ENCODE measurements at places on chromosomes 3 and 15.

DNA sequence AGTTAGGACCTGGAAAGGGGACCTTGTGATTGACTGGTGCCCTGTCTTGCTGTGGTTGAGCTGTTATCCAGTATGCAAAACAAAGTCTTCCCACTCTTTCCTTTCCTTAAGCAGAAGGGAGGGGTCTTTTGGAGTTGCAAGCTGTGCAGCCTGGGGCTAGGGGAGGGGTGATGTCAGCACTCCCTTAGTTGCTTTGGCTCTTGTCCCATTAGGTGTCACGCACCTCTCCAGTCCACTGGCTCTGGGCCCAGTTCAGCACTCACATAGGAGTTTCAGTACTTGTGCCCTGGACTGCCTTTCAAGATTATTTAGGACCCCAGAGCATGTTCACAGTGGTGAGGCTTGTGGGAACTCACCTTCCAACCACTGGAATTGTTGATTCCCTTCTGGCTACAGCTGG is 238.5 kb downstream of the DOCK3 start:
- no peak for DNase-seq

DNA sequence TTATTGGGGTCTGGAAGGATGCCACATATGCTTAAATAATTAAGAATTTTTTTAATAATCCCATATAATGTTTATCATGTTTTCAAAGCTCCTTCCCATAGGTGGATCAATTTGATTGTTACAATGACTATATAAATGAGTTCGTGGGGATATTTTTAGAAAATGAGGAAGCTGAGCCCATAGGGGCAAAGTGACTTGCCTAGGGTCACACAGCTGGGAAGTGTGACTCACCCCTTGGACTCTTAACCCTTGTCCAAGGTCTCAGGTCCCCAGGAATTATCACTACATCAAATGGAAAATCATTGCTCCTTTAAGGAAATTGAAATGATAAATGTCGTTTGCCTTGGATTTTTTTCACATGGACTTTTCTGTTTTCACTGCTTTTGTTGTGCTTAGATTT is 161.2 kb upstream of the RGMA start:
- DNase-seq: no peak

GRCh38 chr15:55549305-55549704 is 38.8 kb downstream of the PYGO1 start:
- no peak for DNase-seq

DNA sequence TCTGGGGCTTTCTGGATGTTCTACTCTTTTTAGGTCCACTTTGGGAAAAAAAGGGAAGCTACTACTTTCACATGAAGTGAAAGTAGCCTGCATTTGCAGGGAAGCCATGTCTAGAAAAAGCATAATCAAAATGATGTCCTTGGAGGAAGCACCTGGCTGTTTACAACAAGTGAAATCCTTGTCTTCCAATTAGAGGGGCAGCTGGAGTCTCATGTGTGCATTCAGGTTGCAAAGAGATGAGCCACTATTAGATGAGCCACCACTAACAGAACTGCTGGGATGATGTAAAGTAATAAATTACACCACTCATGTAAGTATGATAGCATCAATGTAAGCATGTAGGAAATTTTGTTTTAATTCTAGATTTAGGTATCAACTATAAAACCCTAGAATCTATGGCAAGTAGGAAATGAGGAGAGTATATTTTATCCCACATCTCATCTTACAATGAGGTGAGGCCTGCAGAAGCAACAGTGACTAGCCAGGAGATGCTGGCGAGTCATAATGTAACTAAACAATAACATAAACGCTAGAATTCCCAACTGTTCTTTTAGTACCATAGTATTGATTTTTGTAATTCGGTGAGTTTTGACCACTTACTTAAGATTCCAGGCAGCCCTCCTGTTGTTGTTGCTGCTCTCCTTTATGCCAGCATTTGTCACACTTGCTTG is 75.9 kb downstream of the TMEM108 start:
- DNase-seq: peak; percentile 28

DNA sequence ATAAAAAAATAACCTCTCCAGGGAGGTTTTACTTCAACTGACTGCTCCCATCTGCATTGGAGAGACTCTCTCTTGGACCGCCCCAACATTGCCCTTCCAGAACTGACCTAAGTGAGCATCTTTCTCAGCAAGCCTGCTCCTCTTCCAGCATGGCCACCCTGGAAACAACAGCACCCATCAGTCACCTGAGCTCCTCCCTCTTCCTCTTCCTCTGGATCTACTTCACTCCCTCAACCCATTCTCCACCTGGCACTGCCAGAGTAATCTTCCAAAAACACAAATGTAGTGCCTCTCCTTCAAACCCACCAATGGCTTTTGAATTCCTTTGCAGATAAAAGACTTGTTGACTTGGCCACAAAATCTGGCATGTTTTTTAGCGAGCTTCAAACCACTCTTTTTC is 128.8 kb upstream of the NR2F2 start:
- no peak for DNase-seq

DNA sequence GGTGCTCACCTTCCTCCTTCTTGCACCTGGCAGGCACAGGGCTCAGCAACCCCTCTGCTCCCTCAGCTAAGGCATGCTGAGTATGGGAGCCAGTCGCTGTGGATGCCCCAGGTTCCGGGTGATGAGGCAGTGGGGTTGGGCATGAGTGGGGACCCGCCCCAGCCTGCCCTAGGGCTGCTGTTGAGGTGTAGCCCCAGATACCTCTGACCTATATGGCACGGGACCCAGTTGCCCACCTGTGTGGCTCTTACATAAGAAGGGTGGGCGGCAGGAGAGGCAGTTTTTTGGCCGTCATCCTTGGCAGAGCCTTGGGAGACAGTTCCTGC is 21.0 kb downstream of the ACSBG1 start:
- DNase-seq: no peak

DNA sequence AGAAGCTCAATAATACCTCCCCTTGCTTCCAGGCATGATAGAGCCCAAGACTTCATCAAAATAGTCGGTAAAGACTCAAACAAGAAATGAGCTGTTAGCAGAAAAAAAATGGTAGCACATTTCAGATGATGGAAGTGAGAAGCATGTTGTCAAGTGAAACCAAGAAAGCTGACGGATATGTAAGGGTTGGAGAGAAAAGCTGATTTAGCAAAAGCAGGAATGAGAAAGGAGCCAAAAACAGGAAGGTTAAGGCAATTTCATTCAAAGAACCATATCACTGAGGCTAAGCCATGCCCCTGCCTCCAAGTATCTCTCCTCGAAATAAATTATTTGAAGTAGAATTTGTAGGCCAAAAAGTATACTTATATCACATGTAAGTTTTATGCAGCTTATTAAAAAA is 88.8 kb downstream of the ANO10 start:
- no peak for DNase-seq

DNA sequence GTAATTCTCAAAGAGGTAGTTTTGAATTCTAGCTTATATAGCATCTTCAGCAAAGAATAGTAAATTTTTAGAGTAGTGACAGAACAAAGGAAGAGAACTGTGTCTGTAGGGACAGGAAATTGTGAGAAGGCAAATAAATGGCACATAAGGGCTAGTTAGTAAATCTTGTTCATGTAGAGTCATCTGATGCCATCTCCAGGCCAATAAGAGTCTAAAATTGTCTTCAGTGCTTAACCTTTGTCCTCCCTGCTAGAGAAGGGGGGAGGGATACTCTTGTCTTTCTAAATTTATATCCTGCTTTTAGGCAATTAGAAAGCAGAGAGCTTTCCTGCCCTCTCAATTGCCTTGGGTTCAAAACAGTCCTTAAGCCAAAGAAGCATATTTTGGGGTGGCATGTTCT is 87.0 kb upstream of the DNAJC19 start:
- no peak for DNase-seq

- no peak for DNase-seq
These were observed 72.5 kb downstream of the UMPS start for GRCh38 chr3:124802702-124803101.

- no peak for DNase-seq
These were observed 21.9 kb upstream of the P2RY13 start for GRCh38 chr3:151351219-151351618.

GRCh38 chr3:143814443-143814889 is 33.8 kb downstream of the SLC9A9 start:
- DNase-seq: no peak

GRCh38 chr15:71743861-71744382 is 66.4 kb upstream of the NR2E3 start:
- DNase-seq: peak; percentile 56

DNA sequence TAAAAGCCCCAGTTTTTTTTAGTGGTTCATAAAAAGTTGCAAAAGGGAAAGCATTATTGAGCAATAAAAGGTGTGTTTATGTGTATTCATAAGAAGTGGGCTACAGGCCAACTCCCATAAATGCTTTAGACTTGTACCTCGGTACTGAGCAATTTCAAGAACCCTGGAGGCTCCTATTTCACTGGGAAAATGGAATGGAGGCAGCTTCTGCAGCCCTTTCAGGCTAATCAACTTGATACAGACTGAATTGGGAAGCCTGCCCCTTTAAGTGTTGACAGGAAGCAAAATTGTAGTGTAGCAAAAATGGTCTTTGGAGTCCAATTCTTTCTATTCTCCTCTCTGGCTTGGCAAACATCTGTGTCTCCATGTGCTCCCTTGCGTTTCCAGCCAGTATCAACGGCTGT is 118.8 kb downstream of the ECT2 start:
- no peak for DNase-seq

DNA sequence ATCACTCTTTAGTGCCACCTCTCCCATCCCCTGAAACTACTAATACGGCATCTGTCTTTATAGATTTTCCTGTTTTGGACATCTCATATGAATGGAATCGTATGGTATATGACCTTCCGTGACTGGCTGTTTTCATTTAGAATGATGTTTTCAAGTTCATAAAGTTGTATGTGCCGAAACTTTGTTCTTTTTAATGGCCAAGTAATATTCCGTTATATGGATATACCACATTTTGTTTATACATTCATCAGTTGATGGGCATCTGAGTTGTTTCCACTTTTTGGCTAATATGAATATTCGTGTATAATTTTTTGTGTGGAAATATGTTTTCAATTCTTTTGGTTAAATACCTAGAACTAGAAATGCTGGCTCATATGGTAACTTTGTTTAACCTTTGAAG is 49.5 kb downstream of the PIAS1 start:
- DNase-seq: no peak

DNA sequence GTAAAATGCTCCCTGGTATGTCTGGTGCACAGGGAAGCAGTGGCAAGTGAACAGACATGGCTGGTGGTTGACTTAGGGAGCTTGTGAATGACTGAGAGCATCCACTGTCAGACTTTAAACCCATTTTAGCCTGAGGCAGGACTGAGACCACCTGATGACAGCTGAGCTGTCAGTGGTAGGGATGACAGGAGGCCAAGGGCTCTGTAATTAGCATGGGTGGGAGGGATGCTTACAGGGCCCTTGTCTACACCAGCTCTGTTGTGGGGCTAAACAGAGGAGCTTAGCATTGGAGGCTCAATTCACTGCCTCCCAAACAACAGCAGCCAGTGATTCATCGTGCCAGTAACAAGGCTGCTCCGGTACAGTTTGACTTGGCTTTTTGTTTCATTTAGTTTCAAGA is 169.4 kb downstream of the CHST2 start:
- DNase-seq: no peak

- DNase-seq: no peak
These were observed 59.1 kb upstream of the FRMD4B start for GRCh38 chr3:69445024-69445423.

GRCh38 chr3:110773413-110773954 is 298.1 kb upstream of the NECTIN3 start:
- DNase-seq: peak; percentile 85

- DNase-seq: no peak
These were observed at the start of gene TMEM89 for GRCh38 chr3:48621461-48621869. TSS of gene TMEM89 (minus strand) at chr3:48621769. CDS start at chr3:48621756, 13 bp downstream.

DNA sequence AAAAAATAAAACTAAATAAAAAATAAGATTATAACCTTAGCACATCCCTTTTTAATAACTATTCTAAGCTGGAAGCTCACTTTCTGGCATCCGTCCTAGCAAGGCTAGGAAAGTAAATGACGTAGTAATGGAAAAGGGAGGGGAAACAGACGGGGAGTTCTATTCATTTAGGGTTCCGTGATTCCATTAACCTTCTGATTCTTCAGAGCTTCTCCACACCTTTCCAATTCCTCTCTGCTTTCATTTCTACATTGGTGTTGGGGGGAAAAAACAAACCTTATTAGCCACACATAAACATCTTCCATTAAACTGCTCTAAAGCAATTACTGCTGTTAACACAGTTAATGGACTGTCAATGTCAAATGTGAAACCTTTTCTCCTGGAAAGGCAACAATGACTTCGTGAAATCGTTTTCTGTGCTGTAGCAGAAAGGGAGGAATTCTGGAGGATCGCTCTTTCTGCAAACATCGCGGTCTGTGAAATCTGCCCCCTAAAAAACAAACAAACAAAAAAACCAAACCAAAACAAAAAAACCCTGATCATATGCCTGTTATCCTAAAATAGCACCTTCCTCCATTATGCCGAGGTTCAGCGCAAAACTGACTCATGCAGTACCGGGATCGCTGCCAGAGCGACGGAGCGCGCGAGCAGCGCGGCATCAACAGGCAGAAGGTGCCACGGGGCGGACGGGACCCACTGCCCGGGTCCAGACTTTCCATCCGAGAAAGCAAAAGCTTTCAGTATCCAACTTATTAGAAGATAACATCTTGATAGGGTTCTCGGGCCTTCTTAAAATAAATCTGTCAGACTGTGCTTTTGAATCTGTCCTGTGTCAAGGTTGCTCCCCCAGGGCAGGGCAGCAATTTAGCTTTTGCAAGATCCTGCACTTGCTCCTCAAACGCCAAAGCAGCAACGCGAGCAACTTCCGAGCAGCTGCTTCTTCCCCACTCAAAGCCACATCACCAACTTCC is 156.2 kb downstream of the FGF12 start:
- peak; percentile 57 for DNase-seq

- DNase-seq: peak; percentile 36
These were observed 84.6 kb downstream of the SLC9A9 start for GRCh38 chr3:143763564-143764162.

- no peak for DNase-seq
These were observed 28.8 kb upstream of the VILL start for GRCh38 chr3:37961622-37962431.

DNA sequence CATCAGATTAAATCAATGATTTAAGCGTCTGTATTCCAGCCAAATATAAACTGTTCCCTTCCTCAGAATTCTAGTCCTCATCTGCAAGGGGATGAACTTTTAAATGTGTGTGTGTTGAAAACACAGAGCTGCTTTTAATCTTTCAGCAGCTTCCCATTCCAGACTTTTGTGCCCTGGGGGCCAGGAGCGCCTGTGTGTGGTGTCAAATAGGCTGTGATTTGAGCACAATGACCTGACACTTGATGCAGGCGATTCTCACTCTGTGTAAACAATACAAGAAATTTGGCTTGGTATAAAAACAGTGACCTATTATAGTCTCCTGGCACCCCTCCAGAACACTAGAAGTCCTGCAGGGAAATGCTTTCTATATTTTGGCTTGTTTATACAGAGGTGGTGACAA is 274.6 kb upstream of the ROPN1 start:
- no peak for DNase-seq

DNA sequence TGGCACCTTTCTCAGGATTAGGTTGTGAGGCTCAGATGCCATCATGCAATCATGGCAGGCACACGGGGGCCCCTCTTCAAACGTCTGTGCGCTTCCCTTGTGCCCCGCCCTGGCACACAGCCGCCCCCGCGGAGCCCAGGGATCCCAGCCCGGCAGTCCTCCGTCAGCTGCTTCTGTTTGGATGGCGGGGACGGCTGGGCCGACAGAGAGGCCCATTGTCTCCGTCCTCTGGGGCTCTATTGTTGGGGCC is 849 bp upstream of the HDAC11 start:
- DNase-seq: peak; percentile 19

GRCh38 chr3:47283591-47284364 is 1.0 kb downstream of the KLHL18 start:
- peak; percentile 39 for DNase-seq

Data from astrocyte of the spinal cord (primary cell).